ENCODE measurements at places on chromosomes 3 and 15. TPM values are rescaled to one million over a fixed set of nuclear protein-coding genes. Genes with fewer than 3 reads are reported as not detected.

Gene RFTN1
- 26.7 TPM for total RNA-seq

Gene ADCY5
- total RNA-seq = 0.51 TPM

Gene CGNL1
- total RNA-seq = 6.1 TPM

Gene NR1I2
- under 0.01 TPM for total RNA-seq

Gene CYP8B1
- not detected for total RNA-seq

Gene TJP1
- 53.7 TPM for total RNA-seq

Gene EPHA3
- total RNA-seq = 0.99 TPM

Gene IVD
- total RNA-seq = 61.8 TPM

Gene TMCO5A
- not detected for total RNA-seq

Gene ZIC1
- total RNA-seq = 0.26 TPM

Gene CFAP92
- under 0.01 TPM for total RNA-seq

Gene GLDN
- total RNA-seq = 50.7 TPM

Gene CPEB1
- total RNA-seq = 62.3 TPM

Gene UNC13C
- not detected for total RNA-seq

Gene DHFR2
- total RNA-seq = 6.9 TPM

Gene HYAL2
- total RNA-seq = 50.6 TPM

Gene COX17
- 21.0 TPM for total RNA-seq

Gene OCA2
- total RNA-seq = not detected

Gene PLAAT1
- total RNA-seq = not detected

Gene GOLGA8S
- total RNA-seq = under 0.01 TPM

Gene CDCP1
- total RNA-seq = 16.9 TPM

Gene STAB1
- total RNA-seq = under 0.01 TPM

Gene OR4M2
- not detected for total RNA-seq

Gene C3orf85
- not detected for total RNA-seq

Gene TM4SF18
- not detected for total RNA-seq

Gene RASL12
- 50.5 TPM for total RNA-seq

Gene TGM5
- not detected for total RNA-seq

Gene LMOD3
- total RNA-seq = 0.51 TPM

Gene GOLGA8R
- total RNA-seq = 1.3 TPM

Gene ASB14
- total RNA-seq = not detected

Gene CPNE9
- not detected for total RNA-seq

Gene ROPN1
- total RNA-seq = not detected

Gene ADAMTSL3
- 0.26 TPM for total RNA-seq

Gene NAALADL2
- 11.6 TPM for total RNA-seq

Gene CASR
- total RNA-seq = not detected
